ENCODE measurements at places on chromosomes 16 and 17.

GRCh38 chr17:20097330-20097729 is 88.2 kb downstream of the SPECC1 start:
- no peak for DNase-seq

DNA sequence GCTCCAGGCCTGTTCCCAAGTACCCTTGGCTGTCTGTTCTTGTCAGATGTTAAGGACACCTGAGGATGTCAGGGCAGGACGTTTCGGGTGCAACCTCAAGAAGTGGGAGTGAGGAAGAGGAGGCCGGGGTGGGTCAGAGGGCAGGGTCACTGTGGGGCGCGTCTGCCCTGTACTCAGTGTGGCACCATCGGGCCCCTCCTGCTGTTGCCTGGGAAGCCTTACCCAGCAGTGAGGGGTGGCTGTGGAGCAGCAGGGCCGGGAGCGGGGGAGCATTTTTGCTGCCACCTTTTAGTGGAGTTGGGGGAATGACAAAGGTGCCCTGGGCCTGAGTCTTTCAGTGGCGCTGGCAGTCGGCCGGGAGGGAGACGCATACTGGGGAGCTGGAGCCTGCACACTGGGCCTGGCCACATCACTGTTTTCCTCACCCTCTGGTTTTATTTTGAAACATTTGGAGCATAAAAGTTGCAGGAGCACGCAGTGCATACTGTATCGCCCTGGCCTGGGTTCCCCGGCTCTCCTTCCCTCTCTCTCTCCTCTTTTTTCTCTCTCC is 11.1 kb upstream of the FLYWCH1 start:
- no peak for DNase-seq

DNA sequence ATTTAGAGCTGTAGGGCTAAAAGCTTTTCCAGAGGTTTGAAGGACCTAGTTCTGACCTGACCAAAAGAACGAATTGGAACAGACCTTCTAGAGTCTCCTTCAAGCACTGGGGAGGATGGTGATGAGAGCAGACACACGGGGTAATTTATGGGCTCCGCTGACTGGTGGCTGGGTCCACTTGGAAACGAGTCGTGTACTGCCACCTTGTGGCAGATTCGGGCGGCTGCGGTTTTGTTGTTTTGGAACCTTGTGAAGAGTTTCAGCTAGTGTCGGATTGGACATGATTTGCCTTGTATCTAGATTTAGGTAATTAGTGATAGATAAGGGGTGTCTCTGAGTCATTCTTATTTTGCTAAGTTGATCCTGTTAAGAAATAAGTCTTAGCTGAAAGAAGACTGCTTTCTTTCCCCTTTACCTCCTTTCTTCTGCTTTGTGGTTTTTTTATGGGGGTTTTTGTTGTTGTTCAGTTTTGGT is 98.9 kb downstream of the AATF start:
- no peak for DNase-seq

DNA sequence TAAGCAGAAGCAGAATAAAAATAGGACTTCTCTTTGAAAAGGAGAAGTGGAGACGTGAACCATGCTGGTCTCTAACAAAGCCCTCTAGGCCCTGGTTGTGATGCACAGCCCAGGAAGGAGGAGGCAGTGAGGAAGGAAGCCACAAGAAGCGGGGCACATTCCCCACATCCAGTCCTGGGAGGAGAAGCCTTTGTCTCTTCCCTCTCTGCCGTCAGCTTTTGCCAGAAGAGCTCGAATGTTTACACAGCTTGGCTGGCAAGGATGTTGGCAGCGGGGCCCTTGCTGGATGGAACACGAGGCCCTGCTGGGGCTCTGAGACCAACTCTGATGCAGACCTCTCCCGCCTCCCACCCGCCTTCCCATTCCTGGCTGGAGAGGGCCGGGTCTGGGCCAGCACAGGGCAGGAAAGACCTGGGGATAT is 91.3 kb downstream of the MAF start:
- no peak for DNase-seq

- DNase-seq, result no peak
Observed at GRCh38 chr16:9908613-9909012, 273.6 kb downstream of the GRIN2A start.

GRCh38 chr17:28575126-28575795 is 1.4 kb downstream of the ALDOC start:
- no peak for DNase-seq

DNA sequence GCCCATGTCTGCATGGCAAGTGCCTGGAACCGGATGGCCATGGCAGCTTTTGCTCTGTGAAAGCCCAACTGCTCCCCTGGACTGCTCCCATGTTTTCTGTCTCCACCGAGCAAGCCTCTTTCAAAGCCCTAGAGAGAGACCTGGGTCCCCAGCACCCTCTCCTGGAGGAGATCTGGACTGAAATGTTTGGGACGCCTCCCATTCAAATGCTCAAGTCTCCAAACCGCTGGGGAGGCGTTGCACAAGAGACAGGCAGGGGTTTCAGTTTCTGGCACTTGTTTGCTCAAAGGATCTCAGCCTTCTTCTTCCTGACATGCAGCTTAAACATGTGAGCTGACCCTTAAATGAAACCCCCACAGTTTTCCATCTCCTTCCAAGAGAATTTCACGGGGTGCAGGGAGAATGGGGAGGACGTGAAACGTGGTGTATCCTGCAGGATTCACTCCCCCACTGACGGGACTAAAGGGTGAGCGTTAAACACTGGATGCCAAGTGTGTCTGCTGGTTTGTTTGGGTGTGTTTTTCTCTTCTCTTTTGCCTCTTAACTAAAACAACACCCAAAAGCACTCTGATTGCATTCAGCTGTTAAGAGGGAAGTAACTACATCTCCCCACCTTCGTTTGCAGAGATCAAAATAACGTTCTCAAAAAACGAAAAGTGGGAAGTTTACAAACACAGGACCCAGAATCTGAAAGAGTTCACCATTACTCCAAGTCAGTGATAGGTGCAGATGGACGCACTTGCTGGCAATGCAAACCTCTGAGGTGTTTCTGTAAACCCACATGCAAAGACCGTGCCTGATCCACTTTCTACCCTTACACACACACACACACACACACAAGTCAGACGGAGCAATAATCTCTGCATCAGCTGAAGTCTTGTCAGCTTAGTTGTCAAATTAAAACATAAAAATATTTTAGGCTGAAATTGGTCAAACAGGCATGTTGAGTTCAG is 256.9 kb downstream of the C16orf95 start:
- DNase-seq, result no peak

GRCh38 chr17:27915709-27916108 is 22.5 kb upstream of the LYRM9 start:
- no peak for DNase-seq

DNA sequence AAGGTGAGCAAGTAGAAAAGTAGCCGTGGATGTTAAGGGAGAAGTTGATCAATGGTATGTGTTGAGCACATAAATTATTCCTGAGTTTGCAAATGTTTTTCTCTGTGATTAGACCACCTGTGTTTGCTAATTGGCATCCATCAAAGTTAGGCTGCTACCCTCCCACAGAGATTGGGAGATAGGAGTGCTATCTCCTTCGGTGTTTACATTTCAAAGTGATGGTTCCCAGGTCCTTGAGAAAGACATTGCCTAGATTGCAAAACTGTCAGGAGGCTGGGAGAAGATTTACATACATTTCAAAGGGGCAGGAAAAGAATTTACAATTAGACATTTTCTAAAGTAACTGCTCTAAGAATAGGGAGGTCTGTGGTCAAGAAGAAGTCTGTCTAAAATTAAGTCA is 54.3 kb upstream of the CNTNAP4 start:
- DNase-seq, result no peak

DNA sequence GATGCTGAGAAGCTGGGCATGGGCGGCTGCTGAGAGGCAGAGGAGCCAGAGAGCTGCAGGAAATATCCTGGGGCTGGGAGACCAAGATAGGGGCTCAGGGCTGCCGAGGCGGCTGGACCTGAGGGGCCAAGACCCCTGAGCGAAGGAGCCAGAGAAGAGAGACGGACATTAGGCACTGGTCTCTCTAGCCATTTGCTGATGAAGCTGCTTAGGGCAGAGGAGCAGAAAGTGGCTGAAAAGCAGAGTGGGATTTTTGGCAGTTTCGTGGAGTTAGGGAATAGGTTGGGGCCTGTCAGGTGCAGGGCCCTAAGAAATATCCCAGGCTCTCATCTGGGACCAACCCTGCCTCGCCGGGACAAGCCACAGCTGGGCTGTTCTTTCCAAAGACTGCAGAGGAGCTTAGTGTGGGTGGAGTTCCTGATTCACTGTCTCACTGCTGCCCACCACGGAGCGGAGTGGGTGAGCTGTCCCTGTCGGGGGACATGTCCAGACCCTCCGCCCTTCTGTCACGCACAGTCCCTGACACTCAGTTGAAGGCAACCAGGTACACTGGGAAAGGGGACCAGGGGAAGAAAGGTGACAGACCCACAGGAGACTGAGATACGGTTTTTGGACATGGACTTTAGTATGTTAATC is 11.3 kb upstream of the DNASE1 start:
- DNase-seq, result no peak

DNA sequence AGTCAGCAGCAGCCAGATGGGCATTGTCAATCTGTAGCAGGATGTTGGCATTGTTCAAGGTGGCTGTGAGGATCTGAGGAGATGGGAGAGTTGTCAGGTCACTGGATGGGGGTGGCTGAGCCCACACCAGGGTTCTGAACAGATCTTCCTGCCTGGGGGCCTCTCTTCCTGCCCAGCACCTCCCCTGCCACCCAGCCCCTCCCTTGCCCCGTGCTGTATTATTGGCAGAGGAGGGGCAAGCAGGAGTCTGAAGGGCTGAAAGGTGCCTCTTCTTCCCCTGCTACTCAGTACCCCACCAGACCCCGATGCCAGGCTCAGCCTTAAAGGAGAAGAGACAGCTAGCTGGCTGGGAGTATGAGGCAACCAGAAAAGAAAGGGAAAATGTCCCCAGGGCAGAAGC is 93.0 kb downstream of the GOSR1 start:
- no peak for DNase-seq

GRCh38 chr17:28996554-28997096 is 9.2 kb downstream of the SEZ6 start:
- no peak for DNase-seq

DNA sequence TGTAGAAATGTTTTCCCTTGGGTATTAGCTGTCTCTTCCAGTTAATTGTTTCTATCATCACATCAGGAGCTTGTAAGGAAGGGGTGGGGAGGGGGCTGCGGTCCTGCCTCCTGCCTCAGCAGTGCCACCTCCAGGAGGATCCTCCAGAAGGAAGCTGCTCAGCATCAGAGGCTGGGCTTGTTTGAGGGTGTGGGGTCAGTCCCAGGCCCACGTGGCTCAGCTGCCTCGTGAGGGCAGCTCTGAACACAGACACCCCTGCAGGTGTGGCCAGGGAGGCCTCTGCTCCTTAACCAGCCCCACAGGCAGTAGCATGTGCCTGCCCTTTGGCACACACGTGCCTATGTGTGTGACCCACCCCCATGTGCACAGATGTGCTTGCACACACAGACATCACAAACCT is 46.3 kb downstream of the MRM1 start:
- no peak for DNase-seq

DNA sequence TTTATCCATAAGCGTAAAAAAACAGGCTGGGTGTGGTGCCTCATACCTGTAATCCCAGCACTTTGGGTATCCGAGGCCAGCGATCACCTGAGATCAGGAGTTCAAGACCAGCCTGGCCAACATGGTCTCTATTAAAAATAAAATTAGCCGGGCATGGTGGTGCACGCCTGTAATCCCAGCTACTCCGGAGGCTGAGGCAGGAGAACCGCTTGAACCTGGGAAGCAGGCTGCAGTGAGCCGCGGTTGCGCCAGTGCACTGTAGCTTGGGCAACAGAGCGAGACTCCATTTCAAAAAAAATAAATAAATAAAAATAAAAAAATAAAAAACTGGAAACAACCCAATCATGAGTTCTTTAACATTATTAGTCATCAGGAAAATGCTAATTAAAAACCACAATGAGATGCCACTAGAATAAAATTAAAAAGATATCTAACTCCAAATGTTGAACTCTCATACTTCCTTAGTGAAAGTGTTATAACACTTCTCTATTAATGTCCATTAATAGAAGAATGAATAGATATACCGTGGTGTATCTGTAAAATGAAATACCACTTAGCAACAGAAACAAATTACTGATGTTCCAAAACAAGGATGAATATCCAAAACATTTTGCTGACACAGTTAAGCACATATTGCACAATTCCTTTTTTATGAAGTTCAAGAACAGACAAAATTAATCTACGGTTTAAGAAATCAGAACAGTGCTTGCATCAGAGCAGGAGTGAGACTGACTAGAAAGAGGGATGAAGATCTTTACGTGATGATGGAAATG is 13.1 kb downstream of the MPHOSPH6 start:
- no peak for DNase-seq

DNA sequence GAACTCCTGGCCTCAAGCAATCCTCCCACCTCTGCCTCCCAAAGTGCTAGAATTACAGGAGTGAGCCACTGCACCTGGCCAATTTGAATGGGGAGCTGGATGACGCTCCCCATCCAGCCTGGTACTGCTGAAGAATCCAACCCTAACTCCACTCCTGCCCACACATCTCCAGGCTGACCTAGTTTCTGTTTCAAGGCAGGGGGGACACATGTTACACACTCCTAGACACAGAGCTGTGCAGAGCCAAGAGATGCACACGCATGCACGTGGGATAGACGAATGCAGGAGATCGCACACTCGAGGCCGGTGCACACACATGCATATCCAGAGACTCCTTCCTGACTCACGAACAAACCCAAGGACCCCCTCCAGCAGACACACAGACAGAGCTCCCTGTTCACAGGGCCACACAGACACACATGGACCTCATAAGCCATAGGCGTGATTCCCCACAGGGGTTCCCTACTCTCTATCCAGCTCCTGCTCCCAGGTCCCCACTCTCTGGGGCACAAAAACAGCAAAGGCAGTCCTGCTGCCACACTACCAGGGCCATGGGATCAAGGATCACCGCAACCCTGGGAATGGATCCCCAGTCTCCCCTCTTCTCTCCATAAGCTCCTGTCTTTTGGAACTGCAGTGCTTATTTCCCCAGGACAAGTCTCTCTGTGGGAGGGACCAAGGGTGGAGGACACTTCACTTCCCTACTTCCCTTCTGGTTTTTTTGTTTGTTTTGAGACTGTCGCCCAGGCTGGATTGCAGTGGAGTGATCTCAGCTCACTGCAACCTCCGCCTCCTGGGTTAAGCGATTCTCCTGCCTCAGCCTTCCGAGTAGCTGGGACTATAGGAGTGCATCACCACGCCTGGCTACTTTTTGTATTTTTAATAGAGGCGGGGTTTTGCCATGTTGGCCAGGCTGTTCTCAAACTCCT is 14.4 kb downstream of the EPOP start:
- no peak for DNase-seq

DNA sequence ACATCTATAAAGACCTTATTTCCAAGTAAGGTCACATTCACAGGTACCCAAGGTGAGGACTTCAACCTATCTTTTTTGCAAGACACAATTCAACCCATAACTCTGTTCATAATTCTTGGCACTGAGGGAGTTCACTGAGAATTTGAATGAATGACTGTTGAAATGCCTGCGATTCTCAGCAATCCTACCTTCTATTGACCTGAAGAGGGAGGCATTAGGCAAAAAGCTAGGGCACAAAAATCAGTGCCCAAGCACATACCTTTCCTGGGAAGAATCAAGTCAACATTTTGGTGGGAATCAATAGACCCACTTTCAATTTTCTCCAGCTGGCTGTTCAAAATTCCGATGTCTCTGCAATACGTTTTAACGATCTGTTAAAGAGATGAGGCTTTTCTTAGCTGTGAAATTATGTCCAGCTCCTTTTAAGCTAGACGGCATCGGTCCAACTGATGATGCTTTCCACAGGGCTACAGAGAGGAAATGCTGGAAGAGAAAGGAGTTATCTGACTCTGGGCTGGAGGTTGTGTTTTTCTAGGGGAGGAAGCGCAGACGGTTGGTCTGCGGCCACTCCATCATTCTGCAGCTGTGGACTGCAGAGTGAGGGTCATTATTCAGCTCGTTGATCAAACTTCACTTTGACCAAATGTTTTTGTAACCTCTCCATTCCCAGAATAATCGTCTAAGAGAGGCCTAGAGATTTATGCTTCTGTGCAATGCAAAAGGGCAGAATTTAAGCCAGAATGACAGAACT is 25.2 kb downstream of the BCO1 start:
- DNase-seq, result no peak
